ENCODE measurements at places on chromosomes 12 and 14.

DNA sequence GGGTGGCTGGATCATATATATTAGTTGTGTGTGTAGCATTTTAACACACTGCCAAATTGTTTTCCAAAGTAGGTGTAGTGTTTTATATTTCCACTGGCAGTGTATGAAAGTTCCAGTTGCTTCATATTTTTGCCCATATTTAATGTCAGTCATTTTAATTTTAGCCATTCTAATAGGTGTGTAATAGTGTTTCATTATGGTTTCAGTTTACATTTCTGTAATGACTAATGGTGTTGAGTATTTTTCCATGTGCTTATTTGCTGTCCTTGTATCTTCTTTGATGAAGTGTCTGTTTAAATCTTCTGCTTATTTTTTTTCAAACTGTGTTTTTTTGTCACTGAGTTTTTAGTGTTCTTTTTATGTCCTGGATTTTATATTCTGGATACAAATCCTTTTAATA is 8.7 kb downstream of the TBC1D15 start:
- DNase-seq, result no peak

DNA sequence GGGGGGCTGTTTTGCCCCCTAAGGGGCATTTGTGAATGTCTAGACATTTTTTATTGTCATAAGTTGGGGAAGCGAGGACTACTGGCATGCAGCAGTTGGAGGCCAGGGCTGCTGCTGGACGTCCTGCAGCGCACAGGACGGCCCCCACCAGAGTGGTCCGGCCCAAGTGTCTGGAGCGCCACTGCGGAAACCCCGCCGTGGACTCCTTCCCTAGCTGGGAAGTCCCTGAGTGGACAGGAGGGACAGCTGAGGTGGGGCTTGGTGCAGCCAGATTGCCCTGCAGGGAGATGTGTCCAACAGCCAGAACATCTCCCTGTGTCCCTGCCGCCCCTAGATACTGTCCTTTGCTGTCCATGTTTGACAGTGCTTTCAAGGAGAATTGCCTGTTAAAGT is 5.5 kb downstream of the CKB start:
- no peak for DNase-seq

DNA sequence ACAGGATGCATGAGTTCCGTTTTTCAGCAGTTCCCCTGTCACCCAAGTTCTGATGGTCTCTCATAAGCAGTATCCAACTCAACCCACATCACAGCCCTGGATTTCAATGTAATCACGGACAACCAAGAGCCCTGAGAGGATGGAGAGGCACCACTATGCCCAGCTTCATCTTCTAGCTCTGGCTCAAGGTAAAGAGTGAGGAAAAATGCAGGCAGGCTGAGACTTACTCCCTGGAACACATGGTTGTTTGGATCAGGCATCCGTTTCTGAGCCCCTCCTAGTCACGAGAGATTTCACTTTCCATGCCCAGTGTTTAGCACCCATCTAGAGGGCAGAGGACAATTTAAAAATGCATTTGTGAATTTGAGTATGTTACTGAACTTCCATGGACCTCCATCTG is 45.0 kb downstream of the ANO2 start:
- no peak for DNase-seq

GRCh38 chr12:50572287-50572686 is 67.5 kb downstream of the DIP2B start:
- no peak for DNase-seq

GRCh38 chr14:61659582-61659981 is 35.7 kb upstream of the HIF1A start:
- no peak for DNase-seq

DNA sequence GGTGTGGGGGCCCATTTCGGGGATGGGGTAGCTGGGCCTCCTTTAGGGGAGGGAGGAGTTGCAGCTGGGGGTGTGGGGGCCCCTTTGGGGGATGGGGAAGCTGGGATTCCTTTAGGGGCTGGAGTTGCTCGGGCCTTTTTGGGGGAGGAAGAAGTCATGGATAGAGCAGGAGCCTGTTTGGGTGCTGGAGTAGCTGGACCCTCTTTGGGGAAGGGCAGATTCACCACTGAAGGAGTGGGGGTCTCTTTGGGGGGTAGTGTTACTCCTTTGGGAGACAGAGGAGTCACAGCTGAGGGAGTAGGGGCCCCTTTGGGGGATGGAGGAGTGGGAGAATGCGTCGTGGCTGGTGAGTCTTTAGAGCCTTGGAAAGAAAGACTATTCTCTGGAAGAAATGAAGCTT is 6.5 kb downstream of the NACA start:
- no peak for DNase-seq

- no peak for DNase-seq
Measured at GRCh38 chr12:116707751-116708150, 30.1 kb downstream of the SPRING1 start.

DNA sequence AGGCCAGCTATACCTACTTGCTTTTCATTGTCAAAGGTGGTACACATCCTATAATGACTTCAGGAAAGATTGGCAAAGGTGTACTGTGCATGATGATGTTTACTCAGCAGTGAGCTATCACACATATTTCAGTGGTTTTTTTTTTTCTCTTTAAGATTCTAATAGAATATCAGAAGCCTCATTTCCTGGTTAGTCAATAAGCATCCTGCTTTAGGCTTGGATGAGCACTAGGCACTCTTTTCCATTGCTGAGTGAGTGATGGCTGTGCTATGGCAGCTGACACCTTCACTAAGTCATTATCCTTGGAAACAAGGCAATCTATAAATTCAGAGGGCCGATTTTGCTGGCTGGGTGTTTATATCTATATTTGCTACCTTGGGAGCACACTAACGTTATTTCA is 161.1 kb upstream of the RASSF8 start:
- DNase-seq, result no peak

DNA sequence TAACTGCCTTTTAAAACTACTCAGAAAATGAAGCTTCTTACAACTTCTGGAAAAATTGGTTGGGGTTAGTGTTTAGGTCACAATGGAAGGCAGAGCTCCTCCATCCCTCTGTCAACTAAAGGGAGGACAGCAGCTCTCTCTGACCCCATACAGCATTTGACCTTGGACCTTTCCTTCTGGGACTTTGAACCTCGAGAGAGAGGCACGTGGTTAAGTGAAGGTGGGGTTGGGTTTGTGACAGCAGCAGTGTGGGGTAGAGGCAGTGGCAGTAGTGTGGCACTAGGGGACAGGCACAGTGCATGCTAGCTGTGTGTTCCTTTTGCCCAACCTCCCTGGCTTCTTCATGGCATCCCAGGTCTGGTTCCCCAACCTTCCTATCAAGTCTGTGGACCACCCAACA is 9.4 kb upstream of the C12orf75 start:
- DNase-seq, result no peak

DNA sequence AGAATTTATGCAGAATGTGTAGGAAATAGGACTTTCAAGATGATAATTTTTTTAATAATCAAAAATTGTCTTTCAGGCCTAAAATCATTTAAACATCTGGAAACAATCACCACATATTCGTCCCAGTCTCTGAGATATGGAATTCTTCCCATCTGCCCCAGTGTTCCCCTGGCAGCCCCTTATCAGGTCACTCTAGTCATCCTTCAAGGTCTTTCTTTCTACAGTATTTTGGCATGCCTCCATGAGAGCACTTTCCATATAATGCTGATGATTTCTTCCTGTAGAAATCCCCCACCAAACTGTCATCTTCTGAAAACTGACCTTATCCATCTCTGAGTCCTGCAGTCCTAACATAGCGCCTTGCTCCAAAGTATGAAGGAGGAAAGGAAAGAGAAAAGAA is 422.1 kb downstream of the RPS29 start:
- no peak for DNase-seq

DNA sequence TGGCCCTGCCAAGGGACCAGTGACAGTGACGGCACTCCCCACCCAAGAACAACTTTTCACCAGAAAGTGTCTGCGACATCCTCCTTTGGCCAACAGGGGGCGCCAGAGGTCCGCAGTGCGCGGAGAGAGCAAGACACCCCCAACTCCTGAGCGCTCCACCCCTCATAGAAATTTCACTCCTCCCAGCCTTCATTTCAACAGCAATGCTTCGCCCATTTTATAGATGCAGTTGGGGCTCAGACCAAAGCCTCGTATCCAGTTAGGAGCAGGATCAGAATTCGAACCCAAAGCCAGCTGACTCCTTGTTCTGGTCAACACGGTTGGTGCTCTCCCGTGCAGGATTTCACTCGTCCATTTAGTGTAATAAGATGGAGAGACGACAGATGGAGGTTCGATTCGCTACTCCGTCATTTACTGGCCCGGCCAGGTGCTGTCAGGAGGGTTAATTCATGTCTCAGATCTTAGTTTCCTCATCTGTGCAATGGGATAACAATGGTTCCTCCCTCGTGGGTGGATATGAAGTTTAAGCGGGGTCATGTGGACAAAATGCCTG is 2.4 kb upstream of the POP5 start:
- peak; percentile 68 for DNase-seq

- DNase-seq, result no peak
Measured at GRCh38 chr12:64255249-64255648, 33.2 kb upstream of the KICS2 start.

DNA sequence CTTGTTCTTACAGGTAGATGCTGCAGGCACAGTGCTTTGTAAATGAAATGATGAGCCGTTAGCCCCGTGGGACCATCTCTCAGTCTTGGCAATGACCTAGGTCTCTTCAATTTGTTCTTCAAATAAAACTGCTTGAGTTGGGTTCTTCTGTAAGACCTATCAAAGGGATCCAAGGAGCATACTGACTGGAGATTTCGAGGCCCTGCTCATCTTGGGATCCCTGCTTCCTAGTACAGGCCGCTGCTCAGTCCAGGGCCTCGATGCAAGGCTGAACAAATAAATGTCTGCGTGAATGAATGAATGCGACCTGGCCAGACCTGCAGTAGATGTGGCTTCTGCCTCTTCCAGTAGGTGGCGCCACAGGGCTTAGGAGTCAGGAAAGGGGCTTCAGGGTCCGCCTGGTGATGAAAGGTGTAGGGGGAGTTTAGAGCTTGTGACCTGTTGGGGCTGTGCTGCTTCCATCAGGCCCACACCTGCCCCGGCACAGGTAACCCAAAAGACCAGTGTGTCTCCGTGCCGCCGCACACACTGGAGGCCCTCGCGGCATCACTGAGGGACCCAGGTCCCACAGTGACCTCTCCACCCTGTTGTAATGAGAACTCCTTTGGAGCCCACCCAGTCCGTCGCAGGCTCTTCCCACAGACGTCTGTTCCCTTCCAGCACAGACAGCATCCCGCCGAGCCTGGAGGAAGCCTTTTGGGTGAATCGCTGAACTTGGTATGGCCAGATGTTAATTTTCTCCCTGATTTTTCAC is 4.4 kb downstream of the CACNA1C start:
- no peak for DNase-seq

- DNase-seq, result no peak
Measured at GRCh38 chr14:85865701-85866100, 335.8 kb downstream of the FLRT2 start.

DNA sequence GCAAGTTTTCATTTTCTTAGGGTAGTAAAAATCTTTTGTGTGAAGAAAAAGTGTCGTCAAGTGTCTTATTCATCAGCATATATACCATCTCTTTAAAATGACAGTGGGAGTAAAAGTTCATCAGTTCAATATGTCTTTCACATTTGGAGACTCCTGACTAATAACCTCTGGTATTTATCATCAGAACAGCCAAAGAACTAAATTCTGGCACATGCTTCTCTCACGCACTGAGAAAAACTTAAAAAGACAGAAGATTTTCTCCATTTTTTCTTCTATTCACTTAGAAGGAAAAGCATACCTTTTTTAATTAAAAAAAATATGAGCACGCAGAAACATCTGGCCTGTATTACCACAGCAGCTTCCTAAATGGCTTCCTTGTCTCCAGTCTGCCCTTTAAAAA is 265.7 kb downstream of the AKAP6 start:
- DNase-seq, result no peak

- no peak for DNase-seq
Measured at GRCh38 chr12:11748903-11749302, 99.4 kb downstream of the ETV6 start.

GRCh38 chr14:23653051-23653450 is 16.9 kb downstream of the DHRS2 start:
- DNase-seq, result no peak

GRCh38 chr14:100674897-100675619 is 51.6 kb upstream of the DLK1 start:
- DNase-seq, result no peak

DNA sequence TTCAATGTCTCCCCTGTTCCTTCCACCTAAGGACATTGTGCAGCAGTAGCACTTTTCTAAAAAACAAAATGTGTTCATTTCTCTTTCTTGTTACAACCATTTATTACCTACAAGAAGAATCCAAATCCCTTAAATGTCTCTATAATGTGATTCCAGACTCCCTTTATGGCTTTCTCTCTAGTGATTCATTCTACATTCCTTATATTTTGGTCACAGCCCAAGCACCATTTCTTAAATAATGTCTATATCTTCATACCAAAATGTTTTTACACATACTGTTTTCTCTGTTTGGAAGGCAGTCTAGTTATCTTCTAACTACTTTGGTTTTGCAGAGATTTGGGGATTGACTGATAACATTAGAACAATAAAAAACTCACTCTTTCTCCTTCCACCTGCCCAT is 1037.3 kb upstream of the FLRT2 start:
- DNase-seq, result no peak

GRCh38 chr14:45249856-45250575 is 3.0 kb downstream of the MIS18BP1 start:
- no peak for DNase-seq

- DNase-seq, result peak; percentile 77
Measured at GRCh38 chr12:106903241-106903945, 52.3 kb upstream of the TMEM263 start.

- DNase-seq, result no peak
Measured at GRCh38 chr12:89163918-89164317, 188.4 kb downstream of the DUSP6 start.

DNA sequence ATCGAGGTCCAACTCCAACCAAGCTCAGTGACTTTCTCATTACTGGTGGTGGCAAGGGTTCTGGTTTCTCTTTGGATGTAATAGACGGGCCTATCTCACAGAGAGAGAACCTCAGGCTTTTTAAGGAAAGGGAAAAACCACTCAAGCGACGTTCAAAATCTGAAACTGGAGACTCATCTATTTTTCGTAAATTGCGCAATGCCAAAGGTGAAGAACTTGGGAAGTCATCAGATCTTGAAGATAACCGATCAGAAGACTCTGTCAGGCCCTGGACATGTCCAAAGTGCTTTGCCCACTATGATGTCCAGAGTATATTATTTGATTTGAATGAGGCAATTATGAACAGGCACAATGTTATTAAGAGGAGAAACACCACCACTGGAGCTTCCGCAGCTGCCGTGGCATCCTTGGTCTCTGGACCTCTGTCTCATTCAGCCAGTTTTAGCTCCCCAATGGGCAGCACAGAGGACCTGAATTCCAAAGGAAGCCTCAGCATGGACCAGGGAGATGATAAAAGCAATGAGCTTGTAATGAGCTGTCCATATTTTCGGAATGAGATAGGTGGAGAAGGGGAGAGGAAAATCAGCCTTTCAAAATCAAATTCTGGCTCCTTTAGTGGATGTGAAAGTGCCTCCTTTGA is 343.5 kb upstream of the RGS6 start:
- DNase-seq, result no peak

GRCh38 chr12:58346032-58346632 is 404.8 kb downstream of the ATP23 start:
- DNase-seq, result no peak

GRCh38 chr14:68669603-68670358 is 123.1 kb downstream of the ZFP36L1 start:
- no peak for DNase-seq

GRCh38 chr12:109678719-109679118 is 34.9 kb upstream of the FAM222A start:
- no peak for DNase-seq
